ENCODE measurements at places on chromosomes 6 and 20.

DNA sequence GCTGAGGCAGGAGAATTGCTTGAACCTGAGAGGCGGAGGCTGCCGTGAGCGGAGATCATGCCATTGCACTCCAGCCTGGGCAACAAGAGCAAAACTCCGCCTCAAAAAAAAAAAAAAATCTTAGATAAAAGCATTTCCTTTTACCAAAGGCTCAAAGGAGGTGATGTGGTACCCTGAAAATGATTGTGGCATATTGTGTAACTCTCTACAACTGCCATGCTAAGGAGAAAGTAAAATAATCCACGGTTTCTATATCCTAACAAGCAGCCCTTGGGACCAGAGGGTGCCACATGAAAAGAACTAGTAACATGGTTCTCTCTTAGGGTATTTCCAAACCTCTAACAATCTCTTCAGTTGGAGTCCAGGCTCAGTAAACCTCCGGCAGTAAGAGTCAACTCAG lies 38.8 kb upstream of the SLA2 start:
- no peak for ATAC-seq

DNA sequence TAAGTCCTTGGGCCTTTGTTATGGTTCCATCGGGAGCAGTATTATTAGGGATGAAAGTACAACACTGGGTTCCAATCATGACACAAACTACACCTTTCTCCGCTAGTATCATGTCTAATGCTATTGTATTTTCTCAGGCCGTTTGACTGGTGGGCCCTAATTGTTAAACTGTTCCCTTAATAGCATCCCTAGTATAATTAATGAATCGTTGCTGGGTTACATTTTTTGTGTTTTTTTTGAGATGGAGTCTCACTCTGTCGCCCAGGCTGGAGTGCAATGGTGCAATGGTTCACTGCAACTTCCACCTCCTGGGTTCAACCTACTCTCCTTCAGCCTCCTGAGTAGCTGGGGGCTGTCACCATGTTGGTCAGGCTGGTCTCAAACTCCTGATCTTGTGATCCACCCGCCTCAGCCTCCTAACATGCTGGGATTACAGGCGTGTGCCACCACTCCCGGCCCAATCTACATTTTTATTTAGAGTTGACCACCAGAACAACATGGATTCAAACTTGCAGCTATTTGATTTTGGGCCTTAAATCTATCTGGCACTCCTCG lies 4.1 kb upstream of the ZNFX1 start:
- no peak for ATAC-seq

GRCh38 chr6:103140308-103141027 lies 1719.3 kb downstream of the HACE1 start:
- no peak for ATAC-seq

DNA sequence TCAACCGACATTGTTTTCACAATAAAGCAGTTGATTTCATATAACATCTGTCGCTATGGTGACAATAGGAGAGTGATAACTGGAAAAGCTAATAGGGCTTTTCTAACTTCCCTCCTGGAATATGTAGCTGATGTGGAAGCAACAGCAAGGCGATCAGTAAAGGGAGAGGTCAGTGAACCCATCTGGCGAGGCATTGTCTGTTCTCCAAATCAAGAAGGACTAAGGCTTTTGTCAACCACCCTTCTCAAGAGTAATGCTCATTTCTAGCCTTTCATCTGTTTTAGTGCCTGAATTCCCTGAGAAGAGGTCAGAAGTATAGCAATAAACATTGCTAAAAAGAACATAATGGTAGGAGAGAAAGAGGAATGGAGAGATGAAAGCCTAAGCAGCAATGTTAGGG lies 201.3 kb downstream of the AKAP7 start:
- no peak for ATAC-seq

DNA sequence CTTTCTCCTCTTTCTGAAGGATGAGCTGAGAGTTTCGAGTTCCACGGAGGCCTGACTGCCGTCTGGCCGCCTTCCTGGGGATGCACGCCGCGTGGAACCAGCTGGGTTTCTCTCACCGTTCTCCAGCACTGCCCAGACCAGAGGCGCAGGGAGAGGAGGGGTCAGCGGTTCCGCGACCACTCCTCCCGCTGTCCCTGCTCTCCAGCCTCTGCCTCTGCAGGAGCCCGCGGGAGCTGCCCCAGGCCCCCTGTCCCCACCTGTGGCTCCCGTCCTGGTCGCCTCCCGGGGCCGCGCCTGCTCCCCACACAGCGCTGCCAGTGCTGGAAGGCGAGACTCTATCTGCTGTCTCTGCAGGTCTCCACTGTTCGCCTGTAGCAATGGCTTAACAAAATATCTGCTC lies 106.8 kb upstream of the AFDN start:
- no peak for ATAC-seq

GRCh38 chr20:21512634-21513180 lies 1.2 kb downstream of the NKX2-2 start:
- ATAC-seq, result no peak

DNA sequence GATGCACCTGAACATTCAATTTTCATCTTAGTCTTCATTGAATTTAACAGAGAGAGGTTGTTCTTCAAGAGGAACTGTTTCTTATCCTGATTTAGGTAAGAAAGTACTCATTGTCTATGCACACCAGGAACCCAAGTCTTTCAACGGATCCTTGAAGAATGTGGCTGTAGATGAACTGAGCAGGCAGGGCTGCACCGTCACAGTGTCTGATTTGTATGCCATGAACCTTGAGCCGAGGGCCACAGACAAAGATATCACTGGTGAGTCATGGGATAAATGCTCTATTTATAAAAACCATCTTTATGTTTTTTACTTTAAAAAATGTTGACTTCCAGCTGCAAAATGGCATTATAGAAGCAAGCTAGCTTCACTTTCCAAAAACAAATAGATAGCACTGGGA lies 10.2 kb downstream of the NQO2 start:
- no peak for ATAC-seq

DNA sequence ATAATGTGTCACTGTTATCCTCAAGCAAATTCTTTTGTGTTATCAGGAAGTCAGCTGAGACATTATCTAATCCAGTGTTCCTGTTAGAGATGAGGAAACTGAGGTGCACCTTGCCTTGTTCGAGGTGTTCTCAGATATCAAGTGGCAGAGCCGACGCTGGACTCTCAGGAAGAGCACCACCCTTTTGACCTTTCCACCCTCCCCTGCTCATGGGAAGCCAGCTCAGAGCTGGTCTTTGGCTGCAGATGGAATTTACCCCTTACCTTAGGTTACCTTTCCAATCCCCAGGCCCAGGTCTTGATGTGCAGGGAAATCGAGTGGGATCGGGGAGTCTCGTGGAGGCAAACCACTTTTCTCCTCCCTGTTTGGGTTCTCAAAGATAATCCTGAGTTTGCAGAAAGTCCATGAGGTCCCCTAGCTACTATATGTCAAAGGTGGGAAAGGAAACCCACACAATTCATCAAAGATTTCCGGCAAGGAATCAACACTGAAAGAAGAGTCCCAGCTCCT lies 62.9 kb upstream of the PIM1 start:
- no peak for ATAC-seq

DNA sequence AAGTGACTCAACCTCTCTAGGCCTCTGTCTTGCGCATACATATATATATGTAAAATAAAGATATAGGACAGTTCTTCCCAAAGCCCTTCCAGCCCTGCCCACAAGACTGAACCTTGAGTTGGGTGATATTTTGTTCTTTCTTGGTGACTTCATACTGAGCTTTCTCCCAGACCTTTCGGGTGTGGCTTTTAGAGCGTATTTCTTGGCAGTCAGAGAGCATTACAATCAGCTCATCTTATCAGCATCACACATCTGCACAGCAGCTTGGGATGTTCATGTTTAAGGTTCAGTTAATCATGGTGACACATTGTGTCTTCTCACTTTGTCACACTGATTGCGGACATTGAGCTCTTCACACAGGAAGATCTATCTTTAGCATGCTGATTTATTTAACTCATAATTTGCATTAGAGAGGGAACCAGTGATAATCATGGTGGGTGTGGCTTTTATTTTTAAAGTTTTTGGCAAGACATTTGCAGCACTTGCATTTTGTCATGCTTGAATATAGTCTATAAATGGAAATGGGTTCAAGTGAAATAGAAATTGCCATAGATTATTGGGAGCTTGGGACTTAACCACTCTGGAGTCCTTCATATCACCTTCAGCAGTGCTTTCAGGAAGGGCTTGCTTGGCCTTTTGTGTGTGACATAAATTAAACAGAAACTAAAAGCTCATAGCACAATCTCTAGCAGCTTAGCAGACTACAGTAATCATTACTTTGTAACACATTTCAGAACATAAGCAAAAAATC lies 8.3 kb downstream of the KIF3B start:
- peak; percentile 91 for ATAC-seq

- ATAC-seq, result peak; percentile 79
Measured at GRCh38 chr20:8043687-8044282, 24.2 kb upstream of the TMX4 start.

- ATAC-seq, result no peak
Measured at GRCh38 chr6:36414481-36414880, 27.0 kb upstream of the ETV7 start.

- ATAC-seq, result no peak
Measured at GRCh38 chr6:107699254-107699653, 124.9 kb downstream of the SCML4 start.

GRCh38 chr6:145963216-145964068 lies 716 bp downstream of the SHPRH start:
- ATAC-seq, result peak; percentile 4

GRCh38 chr6:18207438-18207837 lies 52.2 kb downstream of the KDM1B start:
- ATAC-seq, result no peak

- ATAC-seq, result no peak
Measured at GRCh38 chr6:143232849-143233248, 172.2 kb downstream of the AIG1 start.

- ATAC-seq, result no peak
Measured at GRCh38 chr6:108169464-108170331, 3.9 kb downstream of the NR2E1 start.

GRCh38 chr6:11722805-11723631 lies 55.6 kb downstream of the ADTRP start:
- ATAC-seq, result peak; percentile 24

DNA sequence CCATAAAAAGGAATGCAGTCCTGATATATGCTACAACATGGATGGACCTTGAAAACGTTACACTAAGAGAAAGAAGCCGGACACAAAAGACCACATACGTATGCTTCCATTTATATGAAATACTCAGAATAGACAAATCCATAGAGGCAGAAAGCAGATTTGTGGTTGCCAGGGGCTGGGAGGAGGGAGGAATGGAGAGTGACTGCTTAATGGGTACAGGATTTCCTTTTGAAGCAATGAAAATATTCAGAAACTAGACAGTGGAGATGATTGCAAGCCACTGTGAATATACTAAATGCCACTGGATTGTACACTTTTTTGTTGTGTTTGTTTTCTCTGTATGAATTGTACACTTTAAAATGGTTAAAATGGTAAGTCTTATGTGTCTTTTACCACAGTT lies 29.4 kb upstream of the CDKN1A start:
- ATAC-seq, result no peak

DNA sequence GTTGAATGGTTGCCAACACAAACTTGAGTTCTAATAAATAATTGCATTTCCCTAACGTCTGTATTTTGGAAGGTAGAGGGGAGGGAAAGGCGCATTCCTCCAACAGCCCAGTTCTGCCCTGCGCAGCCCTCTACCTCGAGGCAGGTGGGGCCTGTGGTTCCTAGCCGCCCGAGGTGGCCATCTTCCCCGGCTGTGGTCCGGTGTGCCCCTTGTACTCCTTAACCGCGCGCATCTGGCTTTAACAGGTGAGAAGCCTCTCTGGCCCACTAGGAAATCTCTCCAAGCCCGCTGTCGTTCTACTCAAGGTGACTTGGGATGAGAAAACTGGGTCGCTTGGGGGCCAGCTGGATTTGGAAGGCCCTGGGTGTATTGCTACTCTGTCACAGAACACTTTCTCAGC lies 1.7 kb downstream of the KHDC3L start:
- no peak for ATAC-seq

- no peak for ATAC-seq
Measured at GRCh38 chr6:87767478-87767877, 65.4 kb upstream of the AKIRIN2 start.

GRCh38 chr6:65123521-65123920 lies 583.5 kb downstream of the EYS start:
- no peak for ATAC-seq
